ENCODE measurements at places on chromosomes 7 and 10.

GRCh38 chr7:19519443-19520021 lies 189.3 kb downstream of the POLR1F start:
- no peak for DNase-seq

DNA sequence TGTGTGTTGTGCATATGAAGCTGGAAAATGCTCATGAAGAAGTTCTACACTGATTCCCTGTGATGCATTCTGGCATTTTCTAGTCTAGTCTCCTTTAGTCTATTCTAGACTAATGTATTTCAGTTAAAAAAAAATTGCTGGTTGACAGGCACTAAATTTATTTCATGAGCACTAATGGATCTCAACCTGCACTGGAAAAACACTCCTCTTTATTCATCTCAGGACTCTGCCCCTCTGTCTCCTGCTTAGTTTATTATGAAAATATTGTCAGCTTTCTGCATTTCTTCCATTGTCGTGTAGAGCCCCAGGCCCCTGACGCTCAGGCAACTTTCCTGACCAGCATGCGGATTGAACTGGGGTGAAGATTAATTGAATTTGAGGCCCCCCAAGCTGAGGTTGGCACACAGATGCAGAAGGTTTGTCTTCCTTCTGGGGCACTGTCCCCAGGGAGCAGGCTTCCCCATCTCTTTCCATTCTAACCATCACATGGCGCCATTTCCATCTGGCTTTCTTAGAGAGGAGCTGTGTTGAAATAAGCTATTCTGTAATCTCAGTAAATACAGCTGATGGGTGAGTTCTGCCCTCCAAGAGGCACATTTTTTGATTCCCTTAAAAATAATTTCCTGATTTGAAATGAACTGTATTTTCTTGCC lies 128.7 kb downstream of the INSYN2A start:
- DNase-seq, result no peak

DNA sequence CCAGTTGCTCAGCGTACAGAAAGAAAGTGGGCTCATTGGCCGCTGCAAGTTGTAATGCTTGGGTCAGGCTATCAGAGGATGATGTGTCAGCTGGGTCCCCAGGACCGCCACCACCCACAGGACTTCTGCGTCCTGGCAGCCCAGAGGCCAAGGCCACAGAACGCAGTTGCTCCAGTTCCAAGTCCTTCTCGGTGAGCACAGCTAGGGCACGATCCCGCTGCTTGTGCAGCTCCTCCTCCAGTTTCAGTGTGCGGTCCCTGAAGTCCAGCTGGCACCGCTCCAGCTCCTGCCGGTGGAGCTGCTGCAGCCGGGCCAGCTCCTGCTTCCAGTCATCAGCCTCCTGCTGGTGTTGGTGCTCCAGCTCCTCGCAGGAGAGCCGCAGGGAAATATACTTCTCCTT lies 3.0 kb downstream of the GCC1 start:
- DNase-seq, result no peak

GRCh38 chr10:112559349-112559748 lies 112.3 kb downstream of the VTI1A start:
- no peak for DNase-seq

DNA sequence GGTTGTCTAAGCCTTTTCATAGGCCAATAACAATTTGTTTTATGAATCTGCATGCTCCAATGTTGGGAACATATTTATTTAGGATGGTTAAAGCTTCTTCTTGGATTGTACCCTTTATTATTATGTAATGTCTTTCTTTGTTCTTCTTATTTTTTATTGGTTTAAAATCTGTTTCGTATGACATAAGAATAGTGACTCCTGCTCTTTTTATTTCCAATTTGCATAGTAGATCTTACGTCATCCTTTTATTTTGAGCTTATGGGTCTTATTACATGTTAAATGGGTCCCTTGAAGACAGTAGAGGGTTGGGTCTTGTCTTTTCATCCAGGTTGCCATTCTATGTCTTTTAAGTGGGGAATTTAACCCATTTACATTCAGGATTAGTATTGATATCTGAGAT lies 561.9 kb upstream of the GHITM start:
- DNase-seq, result no peak

DNA sequence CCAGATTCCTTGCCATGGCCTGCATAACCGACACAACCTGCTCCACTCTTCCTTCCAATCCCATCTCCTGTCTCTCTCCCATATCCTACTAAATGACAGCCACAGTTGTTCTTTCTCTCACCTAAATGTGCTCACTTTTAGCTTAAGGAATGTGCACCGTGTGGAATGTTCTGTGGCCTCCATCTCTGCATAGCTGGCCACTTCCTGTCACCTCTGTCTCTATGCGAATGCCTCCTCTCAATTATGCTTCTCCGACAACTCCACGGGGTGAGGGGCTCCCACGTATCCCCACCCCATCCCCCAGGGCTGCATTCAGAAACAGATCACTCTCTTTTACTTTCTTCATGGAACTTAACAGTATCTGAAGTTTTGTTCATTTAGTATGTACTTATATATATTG lies 110.7 kb downstream of the RAB18 start:
- DNase-seq, result no peak

- DNase-seq, result no peak
These were observed 225.1 kb downstream of the TFEC start for GRCh38 chr7:115805458-115805857.

DNA sequence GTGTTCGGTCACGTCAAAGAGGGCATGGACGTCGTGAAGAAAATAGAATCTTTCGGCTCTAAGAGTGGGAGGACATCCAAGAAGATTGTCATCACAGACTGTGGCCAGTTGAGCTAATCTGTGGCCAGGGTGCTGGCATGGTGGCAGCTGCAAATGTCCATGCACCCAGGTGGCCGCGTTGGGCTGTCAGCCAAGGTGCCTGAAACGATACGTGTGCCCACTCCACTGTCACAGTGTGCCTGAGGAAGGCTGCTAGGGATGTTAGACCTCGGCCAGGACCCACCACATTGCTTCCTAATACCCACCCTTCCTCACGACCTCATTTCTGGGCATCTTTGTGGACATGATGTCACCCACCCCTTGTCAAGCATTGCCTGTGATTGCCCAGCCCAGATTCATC lies 6.5 kb downstream of the PPIF start:
- DNase-seq, result no peak

DNA sequence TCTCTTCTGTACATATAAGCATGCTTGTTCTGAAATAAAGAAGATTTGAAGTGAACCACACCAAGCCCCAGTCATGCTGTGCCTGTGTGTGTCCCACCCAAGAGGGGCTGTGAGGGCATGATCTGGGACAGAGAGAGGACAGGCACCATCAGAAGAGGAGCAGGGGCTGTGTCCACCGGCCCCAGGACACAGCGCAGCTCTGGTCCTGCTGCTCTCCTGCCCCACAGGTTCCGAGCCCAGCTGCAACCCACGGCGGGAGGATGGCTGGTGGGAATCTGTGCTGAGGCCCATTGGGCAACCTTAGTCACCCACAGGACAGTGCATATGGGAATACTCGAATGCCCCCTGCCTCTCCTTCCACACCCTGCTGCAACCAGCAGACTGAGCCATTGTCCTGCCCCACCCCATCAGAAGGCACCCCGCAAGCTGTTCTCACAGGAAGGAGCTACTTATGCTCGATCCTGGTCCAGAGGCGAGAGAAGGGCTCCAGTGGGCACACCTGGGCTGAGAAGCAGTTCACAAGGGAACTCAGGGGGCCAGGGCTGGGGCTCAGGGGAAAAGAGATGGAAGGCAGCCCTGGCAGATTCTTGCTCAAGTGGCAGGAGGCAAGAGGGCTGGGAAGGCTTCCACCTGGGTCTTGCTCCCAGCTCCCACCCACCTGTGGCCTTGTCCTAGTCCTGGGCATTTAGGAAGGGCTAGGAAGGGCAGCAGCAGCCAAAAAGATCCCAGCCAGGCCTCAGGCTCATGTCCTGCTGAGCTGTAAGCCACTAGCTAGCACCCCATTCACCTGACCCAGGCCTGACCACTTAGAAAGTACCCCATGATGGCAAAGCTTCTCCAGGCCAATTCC lies 31.9 kb downstream of the LDB3 start:
- no peak for DNase-seq

DNA sequence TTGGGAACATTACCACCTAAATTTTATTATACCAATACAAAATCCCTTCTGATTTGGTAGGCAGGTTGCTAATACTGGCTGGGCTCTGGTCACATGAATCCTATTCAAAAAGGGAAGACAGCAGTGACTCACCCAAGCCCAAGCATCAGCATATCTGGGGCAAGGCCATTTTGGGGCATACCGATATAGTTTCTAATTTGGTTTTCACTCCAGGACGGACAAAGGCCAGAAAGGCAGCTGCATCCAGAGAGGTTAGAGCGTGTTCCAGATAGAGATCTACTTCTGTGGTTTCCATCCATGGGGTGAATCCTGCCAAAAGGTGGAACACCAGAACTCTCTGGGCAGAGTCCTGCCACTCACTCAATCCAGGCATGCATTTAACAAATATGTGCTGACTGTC lies 335.8 kb downstream of the ELMO1 start:
- no peak for DNase-seq

DNA sequence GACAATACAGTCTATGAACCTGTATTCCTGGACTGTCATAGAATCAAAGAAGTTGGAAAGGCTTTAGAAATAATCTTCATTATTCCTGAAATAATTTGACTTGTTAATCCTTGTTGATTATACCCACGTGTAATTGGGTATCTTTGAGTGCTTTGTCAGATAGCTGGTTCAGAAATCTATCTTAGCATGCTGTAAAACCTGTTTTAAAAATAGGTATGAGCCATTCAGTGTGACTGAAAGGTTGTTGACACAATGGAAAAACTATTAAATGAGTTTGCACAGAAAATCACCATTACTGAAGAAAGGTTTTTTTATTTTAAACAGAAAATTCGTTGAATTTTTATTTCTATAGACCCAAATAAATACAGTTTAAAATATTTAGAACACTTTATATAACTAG lies 38.7 kb downstream of the PHTF2 start:
- no peak for DNase-seq

DNA sequence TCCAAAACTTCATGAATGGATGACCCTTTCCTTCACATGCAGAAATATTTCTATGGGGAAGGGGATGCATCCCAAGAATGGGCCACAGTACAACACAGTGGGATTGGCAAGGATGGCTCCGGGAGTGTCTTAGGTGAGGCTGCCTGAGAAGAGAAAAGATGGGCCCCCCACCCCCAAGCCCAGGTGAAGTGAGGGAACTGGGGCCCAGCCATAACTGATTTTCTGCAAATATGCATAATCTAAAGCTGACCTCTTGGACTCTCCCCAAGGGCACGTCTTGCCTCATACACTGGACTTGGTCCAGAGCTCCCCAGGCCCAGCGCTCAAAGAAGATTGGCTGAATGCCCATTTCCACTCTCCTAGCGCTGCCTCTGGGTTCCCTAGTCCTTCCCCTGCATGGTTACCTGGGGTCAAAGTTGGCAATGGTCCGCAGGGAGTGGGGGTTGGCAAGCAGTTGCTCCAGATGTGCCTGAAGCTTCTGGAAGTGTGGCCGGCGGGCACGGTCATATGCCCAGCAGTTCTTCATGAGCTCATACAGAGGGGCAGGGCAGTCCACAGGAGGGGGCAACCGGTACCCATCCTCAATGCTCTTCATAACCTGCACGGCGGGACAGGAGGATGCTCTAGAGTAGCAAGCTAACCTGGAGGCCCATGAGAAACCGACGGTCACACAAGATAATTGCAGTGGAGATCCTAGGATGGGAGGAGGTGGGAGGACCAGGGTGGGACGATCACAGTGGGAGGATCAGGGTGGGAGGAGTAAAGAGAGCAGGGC lies 12.3 kb downstream of the ZYX start:
- no peak for DNase-seq

GRCh38 chr7:83697804-83698530 lies 49.0 kb upstream of the SEMA3E start:
- no peak for DNase-seq

GRCh38 chr7:30206491-30206890 lies 71.7 kb downstream of the MTURN start:
- DNase-seq, result no peak

DNA sequence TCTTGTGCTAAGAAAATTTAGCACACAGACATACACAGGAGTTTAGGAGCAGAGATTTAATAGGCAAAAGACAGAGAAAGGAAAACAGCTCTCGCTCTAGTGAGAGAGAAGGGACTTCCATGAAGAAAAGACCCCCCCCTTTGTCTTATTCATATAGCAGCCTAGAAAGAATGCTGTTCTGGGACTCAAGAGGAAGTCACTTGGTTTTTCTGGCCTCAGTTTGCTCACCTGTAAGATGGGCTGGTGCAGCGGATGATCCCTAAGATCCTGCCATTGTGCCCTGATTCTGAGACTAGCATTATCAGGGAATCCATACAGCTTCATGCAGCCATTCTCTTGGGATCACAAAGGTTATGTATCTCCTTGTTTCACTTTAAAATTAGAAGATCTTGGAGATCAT lies 42.7 kb downstream of the LYZL2 start:
- DNase-seq, result no peak

All from CD4-positive, alpha-beta T cell treated with Interleukin-17A for 1 hour (primary cell).